GM23338 (cell line): ENCODE measurements at places on chromosomes 4 and X. TPM values are rescaled to one million over a fixed set of nuclear protein-coding genes. Genes with fewer than 3 reads are reported as not detected.

GRCh38 chr4:118033148-118034052, 886 bp upstream of the NDST3 start:
- H3K36me3 ChIP-seq = no peaks in the 10 kb centered on the region
- peaks cover 10% of the 10 kb centered on the region for H3K27me3 ChIP-seq
- peak overlapping the region; percentile 52 for H3K4me3 ChIP-seq
- DNase-seq = peak; percentile 86

DNA sequence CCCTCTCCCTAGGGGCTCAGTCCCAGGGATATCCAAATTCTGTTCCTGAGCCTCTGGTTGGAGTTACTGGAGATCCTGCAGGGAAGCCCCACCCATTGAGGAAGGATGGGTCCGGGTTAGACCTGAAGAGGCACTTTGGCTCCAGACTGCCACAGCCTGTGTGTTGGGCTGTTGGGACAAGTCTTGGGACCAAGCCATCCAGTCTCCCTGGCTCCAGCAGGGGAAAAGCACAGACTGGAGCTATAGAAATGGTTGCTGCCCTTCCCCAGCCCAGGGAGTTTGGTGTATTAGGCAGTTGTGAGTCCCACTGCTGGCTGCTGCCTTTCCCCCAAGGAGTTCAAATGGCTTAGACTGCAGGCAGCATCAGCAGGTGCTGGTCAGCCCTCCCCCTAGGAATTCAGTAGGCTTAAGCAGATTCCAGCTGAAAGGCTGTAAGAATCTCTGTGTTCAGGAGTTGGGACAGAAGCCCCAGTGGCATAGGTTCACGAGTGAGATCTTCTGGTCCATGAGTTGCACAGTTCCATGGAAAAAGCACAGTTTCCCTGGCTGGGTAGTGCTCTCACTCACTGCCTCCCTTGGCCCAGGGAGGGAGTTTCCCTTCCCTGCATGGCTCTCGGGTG, 344.0 kb upstream of the EPHA5 start:
- H3K4me3 ChIP-seq = no peak overlapping the region
- DNase-seq = peak; percentile 75
- H3K4me1 ChIP-seq = peaks cover 7% of the 10 kb centered on the region
- no peaks in the 10 kb centered on the region for H3K27me3 ChIP-seq
- H3K27ac ChIP-seq = no peak overlapping the region
- peaks cover 3% of the 10 kb centered on the region; the same call in 1 of the 2 replicates for H3K36me3 ChIP-seq

The OPRPN gene
- total RNA-seq = not detected in 2 replicates

GRCh38 chr4:153645183-153645582, 38.9 kb upstream of the TLR2 start:
- peak; percentile 44 for DNase-seq
- H3K27ac ChIP-seq = no peak overlapping the region
- no peaks in the 10 kb centered on the region for H3K36me3 ChIP-seq

DNA sequence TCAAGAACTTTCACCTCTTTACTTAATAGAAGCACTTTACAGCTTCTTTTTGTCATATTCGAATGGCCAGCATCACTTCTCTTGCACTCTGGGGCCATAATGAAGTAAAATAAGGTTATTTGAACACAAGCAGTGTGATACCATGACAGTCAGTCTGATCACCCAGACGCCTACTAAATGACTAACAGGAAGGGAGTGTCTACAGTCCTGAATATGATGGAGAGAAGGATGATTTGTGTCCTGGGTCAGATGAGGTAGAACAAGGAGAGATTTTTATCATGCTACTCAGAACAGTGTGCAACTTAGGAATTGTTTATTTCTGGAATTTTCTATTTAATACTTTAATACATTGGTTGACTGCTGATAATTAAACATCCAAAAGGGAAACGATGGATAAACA, 284.2 kb upstream of the F9 start:
- H3K4me3 ChIP-seq = no peak overlapping the region
- DNase-seq = no peak
- H3K36me3 ChIP-seq = no peaks in the 10 kb centered on the region
- no peak overlapping the region for H3K27ac ChIP-seq

The GLRA3 gene
- total RNA-seq = 0.03 TPM in 1 of 2 replicates, not detected in the other

- peaks cover 15% of the 10 kb centered on the region for H3K36me3 ChIP-seq
- peak; percentile 84 for DNase-seq
- no peaks in the 10 kb centered on the region for H3K4me1 ChIP-seq
- no peak overlapping the region for H3K4me3 ChIP-seq
- H3K27me3 ChIP-seq = no peaks in the 10 kb centered on the region
- no peak overlapping the region for H3K27ac ChIP-seq
These were observed 94.7 kb downstream of the SEL1L3 start for GRCh38 chr4:25767877-25768725.
